GM23248 (cell line): ENCODE measurements at places on chromosomes 1 and 21.

DNA sequence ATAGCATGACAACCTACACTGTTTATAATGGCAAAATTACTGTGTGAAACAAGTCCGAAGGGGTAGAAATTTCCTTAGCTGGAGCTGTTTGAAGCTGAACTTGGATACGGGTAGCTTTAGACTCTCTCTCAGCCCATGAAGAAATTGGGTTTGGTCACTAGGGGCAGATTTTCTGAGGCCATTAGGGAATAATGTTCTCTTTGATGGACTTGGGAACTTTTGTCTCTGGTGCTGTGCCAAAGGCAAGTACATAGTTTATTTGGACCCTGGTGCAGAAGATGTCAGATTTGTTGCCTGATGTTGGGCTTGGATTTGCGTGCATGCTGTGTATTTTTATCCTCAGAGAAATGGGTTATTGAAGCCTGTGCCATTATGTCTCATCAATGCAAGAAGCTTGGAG lies 109.6 kb downstream of the VPS13D start:
- peak; percentile 7 for DNase-seq

- DNase-seq, result no peak
These were observed 17.0 kb downstream of the KCNAB2 start for GRCh38 chr1:6062670-6063069.

- DNase-seq, result peak; percentile 50
These were observed 18.9 kb upstream of the BATF3 start for GRCh38 chr1:212718499-212718898.

- DNase-seq, result peak; percentile 23
These were observed 188.9 kb upstream of the EDN2 start for GRCh38 chr1:41673378-41673777.

DNA sequence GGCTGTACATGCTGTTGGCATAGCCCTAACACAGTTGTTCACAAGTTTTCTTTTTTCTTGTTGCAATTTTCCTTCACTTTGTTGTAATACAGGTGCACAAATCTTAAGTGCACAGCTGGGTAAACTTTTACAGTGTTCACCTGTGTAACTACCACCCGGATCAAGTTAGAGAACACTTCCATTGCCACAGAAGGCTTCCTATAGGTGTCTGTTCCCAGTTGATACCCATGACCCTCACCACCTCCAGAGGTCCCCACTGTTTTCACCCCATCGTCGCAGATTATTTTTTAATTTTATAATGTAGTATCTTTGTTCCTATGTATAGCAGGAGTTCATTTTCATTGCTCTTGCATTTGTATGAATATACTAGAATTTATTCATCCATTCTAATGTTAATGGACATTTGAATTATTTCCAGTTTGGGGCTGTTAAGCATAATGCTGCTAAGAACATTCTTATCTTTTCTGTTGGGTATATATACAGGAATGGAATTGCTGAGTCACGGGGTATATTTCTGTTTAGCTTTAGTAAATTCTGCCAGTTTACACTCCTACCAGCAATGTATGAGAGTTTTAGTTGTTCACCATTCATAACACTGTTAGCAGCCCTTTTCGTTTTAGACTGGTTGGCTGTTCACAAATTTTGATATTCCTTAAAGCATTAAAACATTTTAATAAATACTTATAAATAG lies 16.4 kb downstream of the SPRTN start:
- peak; percentile 38 for DNase-seq

GRCh38 chr21:27213303-27213702 lies 246.4 kb upstream of the ADAMTS5 start:
- DNase-seq, result peak; percentile 20

DNA sequence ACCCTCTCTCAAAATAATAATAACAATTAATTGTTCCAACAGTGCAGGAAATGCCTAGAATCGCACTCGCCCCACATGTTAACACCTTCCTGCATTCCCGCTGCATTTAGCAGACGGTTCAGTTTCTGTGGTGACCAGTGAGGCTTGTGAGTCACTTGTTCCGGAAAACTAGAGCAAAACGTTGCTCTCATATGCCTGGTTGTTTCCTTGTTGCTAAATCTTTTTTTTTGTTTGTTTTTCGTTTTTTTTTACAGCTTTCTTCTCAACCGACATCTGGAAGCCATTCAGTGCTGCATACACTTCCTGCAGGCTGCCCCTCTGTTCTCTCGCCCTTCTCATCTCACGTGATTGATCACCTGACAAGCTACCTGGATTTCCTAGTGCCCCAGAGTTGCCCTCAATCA lies 56.9 kb upstream of the TMPRSS2 start:
- peak; percentile 91 for DNase-seq

DNA sequence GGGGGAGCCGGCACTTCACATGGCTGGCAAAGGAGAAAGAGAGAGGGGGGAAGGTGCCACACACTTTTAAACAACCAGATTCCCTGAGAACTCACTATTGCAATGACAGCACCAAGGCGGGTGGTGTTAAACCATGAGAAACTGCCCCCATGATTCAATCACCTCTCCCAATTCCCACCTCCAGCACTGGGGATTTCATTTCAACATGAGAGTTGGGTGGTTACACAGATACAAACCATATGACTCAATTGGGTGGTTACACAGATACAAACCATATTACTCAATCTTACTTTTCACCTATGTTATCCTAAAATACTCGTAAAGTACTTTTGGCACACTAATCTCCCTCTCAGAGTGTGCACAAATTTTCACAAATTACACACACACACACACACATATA lies 1097.5 kb upstream of the TMPRSS15 start:
- no peak for DNase-seq

- peak; percentile 76 for DNase-seq
These were observed 49.8 kb downstream of the EPHB2 start for GRCh38 chr1:22760455-22760854.

DNA sequence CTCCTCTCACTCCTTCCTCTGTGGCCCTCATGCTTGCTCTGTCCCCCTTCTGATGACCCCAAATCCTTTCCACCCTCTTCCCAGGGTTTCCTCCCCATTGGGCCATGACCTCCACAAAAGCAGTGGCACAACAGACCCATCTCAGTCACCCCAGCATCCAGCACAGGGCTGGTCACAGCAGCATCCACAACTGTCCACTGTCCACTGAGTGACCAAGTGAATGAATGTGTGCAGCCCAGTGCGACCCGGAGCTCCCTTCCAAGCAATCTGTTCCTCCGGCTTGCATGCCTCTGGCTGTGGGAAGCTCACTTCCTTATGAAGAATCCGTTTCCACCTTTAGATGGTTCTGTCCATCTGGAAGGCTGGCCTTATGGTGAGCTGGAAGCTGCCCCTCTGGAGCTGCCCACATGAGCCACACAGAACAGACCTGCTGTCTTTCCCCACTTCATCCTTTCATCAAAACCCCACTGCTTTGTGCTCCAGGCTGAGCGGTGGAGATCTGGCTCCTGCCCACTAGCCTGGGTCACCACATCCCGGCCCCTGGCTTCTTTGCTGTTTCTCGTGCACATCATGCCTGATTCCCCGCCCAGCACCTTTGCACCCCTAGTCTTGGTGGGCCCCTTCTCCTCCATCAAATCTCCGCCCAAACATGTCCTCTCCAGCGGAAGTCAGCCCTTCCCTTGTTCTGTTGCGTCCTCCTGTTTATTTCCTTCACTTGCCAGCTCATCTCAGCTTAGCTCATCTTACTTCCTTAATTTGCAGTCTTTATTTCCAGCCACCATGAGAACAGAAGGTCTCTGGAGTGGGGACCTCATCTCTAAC lies 56.4 kb downstream of the EDN2 start:
- no peak for DNase-seq

DNA sequence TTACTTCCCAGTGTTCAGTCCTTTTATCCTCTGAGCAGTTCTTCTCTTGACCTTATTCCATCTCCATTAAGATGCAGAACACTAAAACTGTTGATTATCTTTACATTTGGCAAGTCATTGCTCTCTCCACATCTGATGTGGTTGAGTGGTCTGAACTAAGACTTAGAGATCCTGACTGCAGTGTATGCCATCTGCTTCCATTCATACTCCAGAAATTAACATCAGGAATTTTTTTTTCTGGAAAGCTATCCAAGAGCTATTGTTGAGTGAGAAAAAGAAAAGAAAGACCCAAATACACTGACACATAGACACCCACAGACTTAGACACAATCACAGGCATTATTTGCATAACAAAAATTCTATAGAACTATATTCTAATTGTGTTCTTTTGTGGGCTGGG lies 3.7 kb upstream of the TRIM62 start:
- DNase-seq, result no peak

DNA sequence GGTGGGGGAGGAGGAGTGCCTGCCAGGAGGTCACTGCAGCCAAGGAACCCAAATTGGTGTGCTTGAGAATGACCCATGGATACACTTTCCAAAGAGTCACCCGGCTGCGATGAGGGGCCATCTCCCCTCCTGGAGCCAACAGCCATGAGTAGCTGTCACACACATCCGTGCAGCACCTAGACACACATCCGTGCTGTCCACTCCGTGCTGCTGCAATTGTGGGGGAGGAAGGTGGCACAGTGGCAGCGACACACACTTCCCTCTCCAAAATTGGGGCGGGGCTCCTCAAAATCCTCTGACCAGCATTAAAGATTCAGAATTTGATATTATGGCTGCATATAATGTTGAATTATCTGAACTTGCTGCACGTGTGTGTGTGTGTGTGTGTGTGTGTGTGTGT lies 15.8 kb downstream of the TP73 start:
- DNase-seq, result no peak

GRCh38 chr1:3283849-3284248 lies 170.6 kb upstream of the ARHGEF16 start:
- DNase-seq, result peak; percentile 47

DNA sequence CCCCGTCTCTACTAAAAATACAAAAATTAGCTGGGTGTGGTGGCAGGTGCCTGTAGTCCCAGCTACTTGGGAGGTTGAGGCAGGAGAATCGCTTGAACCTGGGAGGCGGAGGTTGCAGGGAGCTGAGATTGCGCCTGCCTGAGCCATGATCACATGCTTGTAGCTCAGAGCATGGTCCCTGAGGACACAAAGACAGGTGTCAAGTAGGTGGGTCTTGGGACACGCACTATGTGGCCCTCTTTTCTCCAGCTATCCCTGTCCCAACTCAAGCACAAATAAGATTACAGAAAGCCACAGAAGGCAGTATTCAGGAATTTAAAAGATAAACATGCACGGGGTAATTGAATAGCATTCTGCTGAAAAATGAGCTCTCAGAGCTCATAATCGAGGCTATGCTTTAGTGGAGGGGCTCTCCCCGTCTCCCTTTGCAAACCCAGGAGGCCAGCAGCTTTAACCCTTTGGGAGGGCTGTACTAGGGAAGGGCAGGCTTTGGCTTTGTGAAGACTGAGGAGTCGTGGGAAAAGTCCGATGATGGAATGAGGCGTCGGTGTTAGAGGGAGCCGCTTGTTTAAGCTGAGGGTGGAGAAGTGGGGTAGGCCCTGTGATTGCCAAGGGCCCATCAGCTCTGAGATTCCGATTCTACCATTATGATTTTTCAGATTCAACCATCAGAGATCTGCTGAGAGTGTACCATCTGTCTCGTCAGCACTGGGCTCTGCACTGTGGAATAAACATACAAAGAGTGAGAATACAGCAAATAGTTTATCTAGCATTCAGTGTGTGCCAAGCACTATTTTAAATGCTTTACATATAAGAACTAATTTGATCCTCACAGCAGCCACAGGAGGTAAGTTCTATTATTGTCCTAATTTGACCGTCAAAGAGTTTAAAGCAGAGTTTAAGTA lies 59.7 kb upstream of the CD34 start:
- DNase-seq, result no peak
